ENCODE measurements at places on chromosomes 16 and 17. TPM values are rescaled to one million over a fixed set of nuclear protein-coding genes. Genes with fewer than 3 reads are reported as not detected.

ASGR2 gene
- total RNA-seq = not detected

OR1F1 gene
- total RNA-seq = not detected

PLA2G10 gene
- total RNA-seq = not detected

EFNB3 gene
- 0.16 TPM for total RNA-seq

MYH11 gene
- 0.32 TPM for total RNA-seq

NGFR gene
- not detected for total RNA-seq

SPATA32 gene
- not detected for total RNA-seq

TNK1 gene
- total RNA-seq = 0.49 TPM

KLHL10 gene
- total RNA-seq = under 0.01 TPM

NT5M gene
- 1.4 TPM for total RNA-seq

CCL11 gene
- total RNA-seq = not detected

RNF112 gene
- total RNA-seq = 0.25 TPM

NDUFAF8 gene
- total RNA-seq = 36.9 TPM

KRTAP4-9 gene
- not detected for total RNA-seq

CYLD gene
- 61.4 TPM for total RNA-seq

GRIN2C gene
- under 0.01 TPM for total RNA-seq

UBE2Z gene
- total RNA-seq = 81.8 TPM

HOXB1 gene
- total RNA-seq = not detected

KRT33A gene
- total RNA-seq = not detected

UNC45B gene
- under 0.01 TPM for total RNA-seq

KRT36 gene
- 0.16 TPM for total RNA-seq

ZFP3 gene
- 0.97 TPM for total RNA-seq

DPEP3 gene
- not detected for total RNA-seq

ARL17A gene
- total RNA-seq = 7.2 TPM

ARHGAP44 gene
- total RNA-seq = 0.57 TPM

WSCD1 gene
- total RNA-seq = 27.6 TPM

SLFN14 gene
- total RNA-seq = not detected

JMJD6 gene
- 17.2 TPM for total RNA-seq

Measured in bladder microvascular endothelial cell (primary cell).